ENCODE measurements at places on chromosomes 1 and 21.

- no peak for DNase-seq
Observed at GRCh38 chr1:163744301-163744887, 422.6 kb downstream of the NUF2 start.

DNA sequence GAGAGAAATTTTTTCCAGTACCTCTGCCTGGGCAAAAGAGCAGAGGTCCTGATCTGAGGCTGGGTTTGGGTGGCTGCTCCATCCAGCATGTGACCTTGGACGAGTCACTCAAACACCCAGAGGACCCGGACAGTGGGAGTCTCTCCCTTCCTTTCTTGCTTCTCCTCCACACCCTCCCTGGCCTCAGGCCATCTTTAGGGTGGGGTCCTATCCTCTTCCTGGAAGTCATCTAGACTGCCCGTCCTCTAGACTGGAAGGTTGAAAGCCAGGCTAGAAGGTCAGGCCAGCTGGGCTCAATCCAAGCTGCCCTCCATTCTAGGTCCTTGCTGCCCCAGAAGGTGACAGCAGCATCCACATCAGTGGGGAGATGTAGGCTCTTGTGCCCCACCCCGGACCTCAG lies 599.5 kb downstream of the MATN1 start:
- no peak for DNase-seq

- peak; percentile 8 for DNase-seq
Observed at GRCh38 chr1:203682473-203683383, 56.1 kb downstream of the ATP2B4 start.

- DNase-seq, result peak; percentile 68
Observed at GRCh38 chr1:62175568-62176179, 19.0 kb upstream of the L1TD1 start.

GRCh38 chr1:2610036-2610959 lies 22.5 kb downstream of the MMEL1 start:
- no peak for DNase-seq

DNA sequence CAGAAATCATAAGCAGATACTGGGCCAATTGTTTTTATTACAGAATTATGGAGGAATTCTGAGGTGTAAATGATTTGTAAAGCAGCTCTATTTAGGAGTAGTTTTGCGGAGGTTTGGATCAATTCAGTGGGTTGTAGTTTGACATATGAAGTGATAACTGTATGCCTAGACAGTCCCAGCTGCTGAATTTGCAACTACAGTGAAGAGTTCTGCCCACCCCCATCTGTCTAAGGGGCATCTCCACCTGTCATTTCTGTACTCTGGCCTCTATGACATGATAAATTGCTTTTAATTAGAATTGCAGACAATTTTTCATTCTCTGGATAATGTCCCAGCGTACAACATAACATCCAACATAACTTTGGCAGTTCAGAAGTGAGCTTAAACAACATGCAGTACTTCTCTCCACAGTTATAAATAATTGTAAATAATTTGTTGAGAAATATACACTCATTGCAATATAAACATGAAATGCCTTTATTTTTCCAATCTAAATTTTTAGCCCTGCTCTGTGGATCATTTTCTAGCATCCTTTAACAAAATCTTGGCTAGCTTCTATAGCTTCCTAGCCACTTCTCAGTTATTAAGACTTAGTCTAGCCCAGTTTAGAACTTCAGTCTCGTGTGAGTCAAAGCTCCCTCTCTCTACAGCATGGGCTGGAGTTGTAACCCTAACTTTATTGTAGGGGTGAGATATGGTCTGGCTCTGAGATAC lies 52.3 kb downstream of the PDE4B start:
- peak; percentile 3 for DNase-seq

DNA sequence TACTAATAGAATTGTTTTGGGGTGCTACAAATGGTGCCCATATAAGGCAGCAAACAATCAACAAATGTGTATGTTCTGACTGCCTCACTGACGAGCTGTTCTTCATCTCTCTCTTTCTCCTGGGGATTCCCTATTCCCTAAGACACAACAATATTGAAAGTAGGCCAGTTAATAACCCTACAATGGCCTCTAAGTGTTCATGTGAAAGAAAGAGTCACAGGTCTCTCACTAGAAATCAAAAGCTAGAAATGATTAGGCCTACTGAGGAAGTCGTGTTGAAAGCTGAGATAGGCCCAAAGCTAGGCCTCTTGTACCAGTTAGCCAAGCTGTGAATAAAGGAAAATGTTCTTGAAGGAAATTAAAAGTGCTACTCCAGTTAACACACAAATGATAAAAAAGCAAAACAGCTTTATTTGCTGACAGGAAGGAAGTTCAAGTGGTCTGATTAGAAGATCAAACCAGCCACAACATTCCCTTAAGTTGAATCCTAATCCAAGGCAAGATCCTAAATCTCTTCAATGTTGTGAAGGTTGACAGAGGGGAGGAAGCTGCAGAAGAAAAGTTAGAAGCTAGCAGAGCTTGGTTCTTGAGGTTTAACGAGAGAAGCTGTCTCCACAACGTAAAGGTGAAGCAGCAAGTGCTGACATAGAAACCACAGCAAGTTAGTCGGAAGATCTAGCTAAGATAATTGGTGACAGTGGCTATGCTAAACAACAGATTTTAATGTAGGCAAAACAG lies 26.3 kb downstream of the ATP2B4 start:
- no peak for DNase-seq

GRCh38 chr21:33811167-33812010 lies 104.2 kb downstream of the ATP5PO start:
- DNase-seq, result no peak

Measured in SK-N-DZ (cell line).